Stimulated activated CD4-positive, alpha-beta T cell treated with anti-CD3 and anti-CD28 coated beads, TNF-alpha, amount 100 ng/mL, for 4 hours (primary cell): ENCODE measurements at places on chromosomes 12 and 14.

GRCh38 chr12:48810903-48811431 is 7.3 kb upstream of the CACNB3 start:
- no peak for DNase-seq

GRCh38 chr12:30000401-30000800 is 216.7 kb upstream of the TMTC1 start:
- DNase-seq = no peak

DNA sequence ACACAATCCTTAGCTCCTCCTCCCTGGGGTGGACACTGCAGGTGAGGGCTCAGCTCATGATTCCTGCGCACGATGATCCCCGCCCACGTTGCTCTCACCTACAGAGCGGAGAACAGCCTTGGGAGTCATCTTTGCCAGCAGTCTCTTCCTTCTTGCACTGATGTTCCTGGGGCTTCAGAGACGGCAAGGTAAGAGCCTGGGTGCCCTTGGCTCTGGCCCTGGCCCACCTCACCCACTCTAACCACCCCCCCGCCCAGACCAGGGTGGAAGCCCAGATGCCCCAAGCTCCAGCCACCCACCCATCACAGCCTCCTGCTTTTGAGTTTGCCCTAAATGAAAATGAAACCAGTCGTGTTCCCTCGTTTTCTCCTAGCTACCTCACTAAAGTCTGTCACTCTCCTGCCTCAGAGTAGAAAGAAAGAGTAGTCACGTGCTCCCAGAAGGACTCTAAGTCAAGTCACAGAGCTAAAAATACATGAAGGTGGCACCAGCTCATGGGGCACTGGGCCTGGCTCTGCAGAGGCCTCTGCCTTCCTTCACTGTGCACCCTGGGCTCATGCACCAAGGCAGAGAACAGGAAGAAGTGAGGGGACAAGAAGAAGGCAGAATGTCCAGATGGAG is 9.0 kb downstream of the TAPBPL start:
- no peak for DNase-seq

GRCh38 chr14:72256055-72256454 is 323.8 kb downstream of the RGS6 start:
- no peak for DNase-seq

- no peak for DNase-seq
Measured at GRCh38 chr12:50087995-50088394, 2.9 kb downstream of the SMARCD1 start.

DNA sequence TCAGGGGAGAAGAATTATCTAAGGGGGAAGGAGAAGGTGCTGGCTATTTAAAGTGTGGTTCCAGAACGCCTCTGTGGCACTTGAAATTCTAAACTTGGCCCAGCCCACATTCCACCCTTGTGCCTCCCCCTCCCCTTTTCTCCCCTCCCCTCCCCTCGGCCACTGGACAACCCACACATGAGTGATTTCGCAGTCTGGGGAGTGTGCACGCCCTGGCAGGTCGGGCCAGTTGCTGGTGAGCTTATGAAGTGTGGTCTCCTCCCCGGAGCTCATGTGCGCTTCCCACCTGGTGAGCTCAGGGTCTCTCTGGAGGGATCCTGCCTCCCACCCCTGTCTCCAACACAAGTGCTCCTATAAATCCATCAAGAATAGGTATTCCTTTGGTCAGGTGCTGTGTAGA is at the start of gene SLC6A13:
TSS of gene SLC6A13 (minus strand) at position 20 of the 400 bp plus-strand sequence. CDS start 2,784 bp downstream, outside the sequence.
- DNase-seq = no peak
